ENCODE measurements at places on chromosomes 6 and 20.

- DNase-seq: no peak
These were observed 6.2 kb downstream of the MOXD1 start for GRCh38 chr6:132395015-132395597.

- DNase-seq: no peak
These were observed at the start of gene TBX18 for GRCh38 chr6:84764332-84765049. Gene TBX18, minus strand, starts transcription at chr6:84764598. Its CDS starts 417 bp downstream, at chr6:84764181.

DNA sequence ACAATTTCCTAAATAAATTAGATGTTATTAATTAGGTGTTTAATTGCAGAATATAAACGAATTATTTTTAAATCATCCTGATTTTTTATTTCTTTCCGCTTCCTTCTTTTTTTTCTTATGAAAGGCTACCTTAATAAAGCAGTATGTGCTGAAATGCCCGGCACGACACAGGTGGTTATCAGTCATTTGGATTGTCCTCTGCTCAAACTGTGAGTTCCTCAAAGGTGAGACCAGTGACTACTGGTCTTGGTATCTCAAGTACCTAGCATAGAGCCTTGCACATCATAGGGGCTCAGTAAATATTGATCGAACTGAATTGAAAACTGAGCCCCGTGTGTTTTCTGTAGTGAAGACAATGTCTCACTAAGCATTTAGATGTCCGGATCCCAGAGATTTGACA lies 9.6 kb upstream of the EZR start:
- no peak for DNase-seq

GRCh38 chr20:38888059-38888831 lies 38.0 kb upstream of the FAM83D start:
- no peak for DNase-seq

- no peak for DNase-seq
These were observed 360.1 kb downstream of the PLCB1 start for GRCh38 chr20:8492173-8492572.

- no peak for DNase-seq
These were observed 20.2 kb downstream of the TTLL9 start for GRCh38 chr20:31890646-31891045.

DNA sequence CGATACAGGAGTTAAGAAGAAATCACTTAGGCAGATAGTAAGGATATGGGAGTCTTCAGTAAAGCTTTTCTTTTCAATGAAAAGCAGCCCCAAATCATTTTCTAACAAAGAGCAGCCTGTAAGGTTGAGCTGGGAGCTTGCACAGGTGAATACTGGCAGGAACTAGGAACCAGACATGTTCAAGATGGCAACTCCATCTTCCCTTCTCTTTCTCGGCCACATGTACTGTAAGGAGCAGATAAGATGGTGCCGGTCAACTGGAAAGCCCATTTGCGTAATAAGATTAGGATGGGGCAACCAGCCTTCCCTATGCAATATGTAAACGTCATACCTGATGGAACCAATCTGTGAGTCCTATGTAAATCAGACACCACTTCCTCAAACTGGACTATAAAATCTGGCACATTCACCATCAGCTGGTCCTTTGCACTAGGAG lies 46.2 kb upstream of the RNGTT start:
- no peak for DNase-seq

DNA sequence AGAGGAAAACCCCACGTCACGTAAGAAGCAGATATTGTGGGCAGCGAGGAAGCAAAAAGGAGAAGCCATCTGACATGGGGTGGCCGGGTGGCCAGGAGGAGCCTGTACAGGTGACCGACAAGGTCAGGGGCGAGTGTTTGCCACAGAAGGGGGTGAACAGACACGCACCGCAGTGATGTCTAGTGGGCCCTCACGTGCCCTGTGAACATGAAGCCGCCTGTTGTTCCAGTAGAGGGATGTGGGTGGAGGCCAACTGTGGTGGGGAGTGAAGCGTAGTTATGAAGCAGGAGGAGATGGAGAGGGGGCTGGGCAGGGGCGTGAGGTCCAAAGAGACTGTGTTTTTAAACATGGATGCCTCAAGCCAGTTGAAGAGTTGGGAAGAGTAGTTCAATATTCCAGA lies 20.5 kb downstream of the MYT1 start:
- DNase-seq: no peak

DNA sequence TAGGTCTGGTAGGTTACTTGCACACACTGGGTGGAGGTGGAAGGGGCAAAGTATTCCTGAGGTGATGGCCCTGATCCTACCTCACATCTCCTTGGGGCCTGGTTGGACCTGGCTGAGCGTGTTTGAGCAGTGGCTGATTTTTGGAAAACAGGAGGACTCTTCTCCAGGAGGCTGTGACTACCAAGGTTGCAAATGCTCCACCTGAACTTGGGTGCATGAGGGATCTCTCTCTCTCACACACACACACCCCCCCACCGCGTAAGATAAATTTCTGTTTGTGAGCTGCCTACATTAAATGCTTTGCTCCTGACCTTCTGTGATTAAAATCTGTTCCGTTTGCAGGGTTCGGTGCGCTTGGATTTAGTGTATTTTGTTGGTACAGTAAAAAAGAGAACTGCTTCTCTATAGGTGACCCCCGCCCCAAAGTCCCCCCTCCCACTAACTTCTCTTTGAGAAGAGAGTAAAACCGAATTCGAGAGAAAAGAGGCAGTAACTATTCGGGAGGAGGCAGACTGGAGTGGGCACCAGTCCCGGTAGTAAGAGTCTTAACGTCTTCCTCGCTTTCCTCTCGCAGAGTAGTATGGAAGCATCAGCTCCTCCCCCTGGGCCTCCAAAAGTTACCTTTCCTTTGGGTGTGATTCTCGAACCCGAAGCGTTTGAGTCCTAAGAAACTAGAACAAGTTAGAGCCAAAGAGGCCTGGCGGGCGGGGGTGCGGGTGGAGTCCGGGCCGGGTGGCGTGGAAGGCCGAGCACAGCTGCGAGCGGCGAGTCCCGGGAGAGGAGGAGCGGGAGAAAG lies 585 bp upstream of the DSE start:
- no peak for DNase-seq

- DNase-seq: no peak
These were observed 34.0 kb downstream of the KIF25 start for GRCh38 chr6:168031411-168031971.

GRCh38 chr6:143223895-143224294 lies 163.2 kb downstream of the AIG1 start:
- DNase-seq: no peak

DNA sequence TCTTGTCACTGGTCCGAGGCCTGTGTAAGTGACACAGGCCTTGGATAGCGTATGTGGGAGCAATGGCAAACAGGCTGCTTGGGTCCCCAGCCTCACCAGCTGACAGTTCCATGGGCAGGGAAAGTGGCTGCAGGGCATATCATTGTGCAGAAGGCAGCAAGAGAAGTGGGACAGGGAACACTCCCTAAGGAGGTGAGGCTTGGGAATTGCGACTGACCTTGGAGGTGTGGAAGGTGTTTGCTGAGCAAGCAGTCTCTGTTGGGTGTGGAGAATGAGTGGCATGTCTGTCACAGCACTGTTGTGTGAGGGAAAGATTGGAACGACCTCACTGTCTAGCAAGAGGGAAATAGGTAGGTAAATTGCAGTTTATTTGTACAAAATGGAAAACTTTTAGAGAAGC lies 16.8 kb downstream of the POFUT1 start:
- DNase-seq: no peak

GRCh38 chr6:56343295-56343694 lies 95.9 kb upstream of the COL21A1 start:
- DNase-seq: no peak

DNA sequence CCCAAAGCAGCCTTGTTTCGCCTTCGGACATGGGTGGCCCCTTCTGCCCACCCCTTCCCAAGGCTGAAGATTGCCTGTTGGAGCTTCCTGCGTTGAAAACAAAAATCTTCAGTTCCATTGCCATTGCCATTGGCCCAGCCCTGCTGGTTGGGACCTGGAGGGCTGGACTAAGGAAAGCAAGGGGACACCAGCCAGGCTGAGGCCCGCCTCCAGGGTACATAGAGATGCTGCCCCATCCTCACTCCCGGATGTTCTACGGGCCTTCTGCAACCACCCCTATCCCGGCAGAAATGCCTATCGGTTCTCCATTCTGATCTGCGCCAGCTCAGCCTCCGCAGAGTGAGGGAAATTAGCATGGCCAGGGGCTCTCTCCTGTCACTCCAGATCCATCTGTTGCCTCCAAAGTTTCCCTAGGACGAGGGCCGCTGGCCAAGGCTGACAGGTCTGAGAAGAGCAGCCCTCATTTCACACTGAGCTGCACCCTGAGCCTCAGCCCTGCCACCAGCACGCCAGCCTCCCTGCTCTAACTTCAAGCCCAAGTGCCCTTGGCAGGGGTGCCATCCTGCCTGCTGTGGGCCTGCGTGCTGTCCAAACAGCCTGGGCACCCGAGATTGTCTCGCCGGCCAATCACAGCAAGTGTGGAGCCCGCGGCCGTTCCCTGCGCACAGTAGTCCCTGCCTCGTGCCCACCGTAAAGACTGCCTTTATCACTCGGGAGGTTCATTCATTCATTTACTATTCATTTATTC lies 13.4 kb upstream of the STX16 start:
- DNase-seq: no peak

DNA sequence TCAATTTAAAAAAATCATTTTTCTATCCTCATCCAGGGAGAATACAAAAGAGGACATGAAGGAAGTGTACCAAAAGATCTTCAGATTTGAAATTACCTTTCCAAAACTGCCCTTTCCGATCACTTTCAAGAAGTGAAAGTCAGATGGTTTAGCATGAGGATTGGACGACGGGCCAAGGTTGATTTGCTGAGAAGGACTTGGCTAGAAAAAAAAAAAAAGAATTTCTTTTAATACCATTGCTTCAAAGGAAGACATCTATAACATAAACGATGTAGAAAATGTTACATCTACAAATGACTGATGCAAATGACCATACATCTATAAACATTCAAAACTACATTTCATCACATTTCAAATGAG lies 120.9 kb upstream of the SLC2A12 start:
- no peak for DNase-seq

DNA sequence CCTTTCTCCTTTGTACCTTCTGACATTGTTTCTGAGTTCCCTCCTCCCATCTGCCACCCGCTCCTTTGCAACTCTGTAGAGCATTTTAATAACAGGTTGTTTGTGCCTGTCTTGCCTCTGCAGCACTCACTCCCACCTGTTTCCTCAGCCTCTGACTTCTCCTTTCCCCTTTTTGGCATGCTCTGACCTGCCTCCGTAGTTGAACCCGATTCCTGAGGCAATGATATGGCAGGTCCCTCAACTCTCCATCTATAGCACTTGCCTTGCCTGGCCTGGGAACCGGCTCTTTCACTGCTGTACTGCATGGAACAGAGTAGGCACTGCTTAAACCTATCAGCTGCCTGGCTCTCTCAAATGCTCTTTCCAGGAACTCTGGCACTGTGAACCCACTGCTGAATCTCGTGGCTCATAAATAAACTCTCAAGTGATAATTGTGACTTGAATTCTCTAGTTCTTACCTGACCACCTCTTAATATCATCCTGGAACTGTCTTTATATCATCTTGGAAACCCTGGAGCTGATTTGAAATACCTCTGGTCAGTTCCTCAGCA lies 50.3 kb downstream of the UTRN start:
- DNase-seq: no peak

- DNase-seq: no peak
These were observed 87.7 kb downstream of the SGK1 start for GRCh38 chr6:134230087-134230700.

GRCh38 chr6:110661414-110661813 lies 153.9 kb downstream of the CDK19 start:
- DNase-seq: no peak

DNA sequence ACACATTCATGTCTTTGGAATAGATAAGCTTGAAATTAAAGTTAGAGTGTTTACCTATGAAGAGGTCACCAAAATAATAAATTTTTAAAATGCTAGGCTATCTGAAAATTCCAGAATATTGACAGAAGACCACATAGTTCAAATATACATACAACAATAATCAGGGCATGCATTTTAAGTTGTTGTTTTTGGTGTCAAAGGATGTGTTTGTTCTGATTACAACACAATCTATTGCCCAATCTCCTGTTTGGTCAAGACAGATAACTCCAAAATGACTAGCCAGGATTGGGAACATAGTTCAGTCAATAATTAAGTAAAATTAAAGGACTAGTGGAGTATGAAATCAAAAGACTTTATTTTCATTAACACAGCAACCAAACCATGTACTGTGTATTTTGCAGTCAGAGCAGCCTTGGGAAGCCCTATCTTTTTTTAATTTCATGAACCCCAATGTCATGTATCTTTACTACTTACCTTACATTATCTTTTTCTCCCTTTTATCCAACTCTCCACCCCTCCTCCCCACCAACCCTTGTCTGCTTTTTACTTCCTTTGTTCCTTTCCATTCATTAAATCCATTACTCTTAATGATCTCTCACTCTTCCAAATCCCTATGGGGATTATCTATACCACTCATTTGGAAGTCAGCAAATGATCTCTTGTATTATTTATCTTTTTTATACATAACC lies 111.2 kb downstream of the CDK19 start:
- no peak for DNase-seq

DNA sequence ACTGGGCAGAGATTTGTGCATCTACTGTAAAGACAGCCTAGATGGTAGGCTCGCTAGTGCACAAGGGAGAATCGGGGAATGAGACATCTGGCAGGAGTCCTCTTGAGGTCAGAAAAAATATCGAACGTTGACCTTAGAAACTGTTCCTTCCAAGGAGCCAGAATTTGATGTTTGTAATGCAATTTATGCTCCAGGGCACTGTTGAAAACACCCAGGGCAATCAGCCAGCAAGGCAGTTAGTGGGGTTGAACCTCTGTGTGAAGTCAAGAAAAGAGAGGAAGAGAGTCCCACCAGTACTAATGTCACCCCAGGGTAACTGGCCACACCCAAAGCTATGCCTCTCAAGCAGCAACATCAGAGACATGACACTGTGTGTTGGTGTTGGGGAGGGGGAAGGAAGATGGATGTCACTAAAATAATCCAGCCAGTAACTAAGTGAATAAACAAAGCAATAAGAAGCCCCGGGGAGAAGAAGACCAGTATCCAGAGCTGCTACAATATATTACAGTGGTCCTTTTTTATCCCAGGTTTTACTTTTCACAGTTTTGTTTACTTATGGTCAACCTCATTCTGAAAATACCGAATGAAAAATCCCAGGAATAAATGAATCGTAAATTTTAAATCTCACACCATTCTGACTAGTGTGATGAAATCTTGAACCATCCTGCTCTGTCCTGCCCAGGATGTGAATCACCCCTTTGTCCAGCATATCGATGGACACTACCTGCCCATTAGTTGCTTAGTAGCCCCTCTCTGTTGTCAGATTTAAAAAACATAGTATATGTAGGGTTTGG lies 32.9 kb upstream of the PDE10A start:
- DNase-seq: no peak

GRCh38 chr6:3798055-3798919 lies 46.8 kb upstream of the PXDC1 start:
- no peak for DNase-seq

DNA sequence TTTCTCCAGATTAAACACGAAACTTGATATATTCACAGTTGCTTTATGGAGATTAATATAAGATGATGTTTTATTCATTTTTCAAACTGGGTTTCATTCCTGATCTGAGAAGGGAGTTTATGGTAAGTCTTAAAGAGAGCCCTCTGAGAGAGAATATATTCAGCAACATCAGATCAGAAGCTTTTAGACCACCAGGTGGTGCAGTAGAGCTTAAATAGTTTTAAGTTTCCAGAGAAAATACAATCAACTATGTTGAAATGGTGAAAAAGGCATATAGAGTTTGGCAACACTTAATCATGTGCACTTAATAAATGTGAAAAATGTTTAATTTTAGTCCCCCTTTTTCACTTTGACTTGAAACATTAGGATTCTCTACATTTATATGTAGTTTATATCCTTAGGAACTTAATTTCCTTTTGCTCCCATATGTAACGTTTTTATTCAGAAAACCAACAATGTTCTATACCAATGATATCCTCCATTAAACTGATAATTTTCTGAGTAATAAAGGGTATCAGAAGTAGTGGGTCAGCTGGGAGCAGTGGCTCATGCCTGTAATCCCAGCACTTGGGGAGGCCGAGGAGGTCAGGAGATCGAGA lies 86.4 kb upstream of the CLDN20 start:
- peak; percentile 91 for DNase-seq

All from HT-29 (cell line).